ENCODE measurements at places on chromosomes 5 and 9.

GRCh38 chr5:62937661-62938558, 359.3 kb downstream of the LRRC70 start:
- DNase-seq = no peak

GRCh38 chr5:24767086-24767485, 122.3 kb upstream of the CDH10 start:
- DNase-seq = no peak

GRCh38 chr5:71701407-71701806, 17.7 kb upstream of the CARTPT start:
- DNase-seq = peak; percentile 35

DNA sequence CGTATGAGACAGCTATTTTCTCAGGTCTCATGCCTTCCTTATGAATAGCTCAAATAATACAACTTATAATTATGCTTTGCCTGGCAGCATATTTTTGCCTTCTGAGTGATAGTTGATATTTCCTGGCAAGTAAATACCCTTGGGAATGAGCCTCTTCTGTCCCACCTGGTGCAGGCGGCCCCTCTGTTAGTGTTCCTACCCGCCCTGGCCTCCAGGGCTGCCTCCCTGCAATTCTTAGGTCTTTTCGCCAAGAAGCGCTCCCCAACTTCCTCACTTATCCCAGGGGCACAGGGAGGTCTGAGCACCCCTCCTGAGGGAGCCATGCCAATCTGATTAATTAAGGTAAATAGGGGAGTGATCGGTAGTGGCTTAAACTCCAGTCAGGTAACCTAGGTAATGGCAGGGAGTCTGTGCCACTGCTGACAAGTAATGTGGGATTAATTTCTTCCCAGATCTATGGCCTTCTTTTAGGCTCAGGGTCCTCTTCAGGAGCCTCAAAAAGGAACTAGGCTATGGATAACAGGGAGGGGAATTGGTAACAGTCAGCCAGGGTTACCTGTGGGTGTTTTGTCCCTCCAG, 81.5 kb downstream of the GALNT10 start:
- DNase-seq = no peak

DNA sequence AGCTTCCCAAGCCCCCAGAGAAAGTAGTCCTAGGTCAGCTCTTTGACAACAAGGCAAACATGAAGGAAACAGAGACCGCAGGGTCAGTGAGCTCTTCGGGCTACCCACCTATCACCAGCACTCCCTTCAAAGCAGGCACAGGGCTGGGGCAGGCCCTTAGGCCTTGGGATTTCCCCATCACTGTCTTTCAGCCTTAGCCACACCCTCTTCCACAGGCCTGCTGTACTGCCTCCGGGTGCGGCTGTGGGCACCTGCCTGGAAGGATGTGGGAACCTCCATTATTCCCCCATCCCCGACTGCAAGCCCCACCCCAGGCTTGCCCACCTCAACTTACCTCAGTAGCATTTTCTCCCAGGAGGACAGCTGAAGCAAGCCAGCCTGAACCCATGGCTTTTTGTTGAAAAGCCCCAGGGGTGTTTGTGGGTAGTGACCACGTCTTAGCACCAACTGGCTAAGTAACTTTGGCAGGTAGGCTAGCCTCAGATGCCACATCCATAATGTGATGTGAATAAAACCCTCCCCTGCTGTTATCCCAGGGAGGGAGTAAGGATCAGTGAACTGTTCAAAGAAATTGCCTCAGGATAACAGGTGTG, 100.2 kb downstream of the PIK3R1 start:
- DNase-seq = peak; percentile 30

- peak; percentile 8 for DNase-seq
These were observed 179.1 kb downstream of the FGF1 start for GRCh38 chr5:142506756-142507155.

GRCh38 chr5:43336159-43336558, 22.9 kb upstream of the HMGCS1 start:
- DNase-seq = peak; percentile 32

Measured in stimulated activated CD4-positive, alpha-beta T cell treated with anti-CD3 and anti-CD28 coated beads, Interleukin-1b, Interleukin-23, amount 100 ng/mL, for 48 hours (primary cell).